HS-5 (cell line): ENCODE measurements at places on chromosomes 3 and 15.
A peak's percentile ranks its signal among the peaks of the same experiment; 100 is the strongest.

DNA sequence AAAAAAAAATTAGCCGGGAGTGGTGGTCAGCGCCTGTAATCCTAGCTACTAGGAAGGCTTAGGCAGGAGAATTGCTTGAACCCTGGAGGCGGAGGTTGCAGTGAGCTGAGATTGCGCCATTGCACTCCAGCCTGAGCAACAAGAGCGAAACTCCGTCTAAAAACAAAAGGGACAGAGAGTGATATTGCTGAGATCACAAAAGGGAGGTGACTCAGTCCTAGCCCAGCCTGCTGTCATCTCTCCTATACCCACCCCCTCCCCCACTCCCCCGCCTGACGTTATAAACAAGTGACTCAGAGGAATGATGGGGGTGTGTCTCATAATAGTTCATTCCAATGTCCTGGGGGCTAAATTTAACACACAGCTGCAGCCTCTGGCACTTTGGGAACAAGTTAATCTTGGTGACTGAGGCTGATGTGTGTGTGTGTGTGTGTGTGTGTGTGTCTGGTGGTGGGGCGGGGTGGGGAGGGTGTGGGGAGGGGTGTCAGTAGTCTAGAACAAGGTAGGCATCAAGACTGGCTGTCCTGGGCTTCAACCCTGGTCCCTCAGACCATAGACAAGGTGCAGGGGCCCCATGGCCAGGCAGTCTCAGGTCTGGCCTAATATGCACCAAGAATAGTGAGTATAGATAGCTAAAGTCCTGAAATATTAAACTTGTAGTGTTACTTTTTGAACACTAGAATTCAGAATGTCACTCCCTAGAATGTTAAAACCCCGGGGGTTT lies 1.3 kb upstream of the KLHL40 start:
- DNase-seq: peak; percentile 64

DNA sequence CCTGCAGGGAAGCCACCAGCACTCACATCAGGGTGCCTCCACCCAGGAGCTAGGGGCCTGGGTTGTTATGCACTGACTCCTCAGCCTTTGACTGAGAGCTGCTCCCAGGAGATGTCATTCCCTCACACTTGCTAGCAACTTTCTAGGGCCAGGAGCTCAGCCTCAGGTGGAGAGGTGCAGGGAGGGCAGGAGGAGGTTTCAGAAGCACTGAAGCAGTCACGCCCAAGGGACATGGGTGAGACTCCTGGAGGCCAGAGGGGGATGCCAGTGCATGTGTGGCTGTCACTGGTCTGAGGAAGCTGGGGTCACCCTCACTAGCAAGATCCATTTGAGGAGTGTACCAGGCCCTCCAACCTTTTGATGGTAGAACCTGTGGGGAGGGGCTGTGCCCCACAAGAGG lies 271.2 kb downstream of the PLCL2 start:
- no peak for DNase-seq

- DNase-seq: no peak
Observed at GRCh38 chr3:184556582-184557347, 4.8 kb upstream of the EPHB3 start.

DNA sequence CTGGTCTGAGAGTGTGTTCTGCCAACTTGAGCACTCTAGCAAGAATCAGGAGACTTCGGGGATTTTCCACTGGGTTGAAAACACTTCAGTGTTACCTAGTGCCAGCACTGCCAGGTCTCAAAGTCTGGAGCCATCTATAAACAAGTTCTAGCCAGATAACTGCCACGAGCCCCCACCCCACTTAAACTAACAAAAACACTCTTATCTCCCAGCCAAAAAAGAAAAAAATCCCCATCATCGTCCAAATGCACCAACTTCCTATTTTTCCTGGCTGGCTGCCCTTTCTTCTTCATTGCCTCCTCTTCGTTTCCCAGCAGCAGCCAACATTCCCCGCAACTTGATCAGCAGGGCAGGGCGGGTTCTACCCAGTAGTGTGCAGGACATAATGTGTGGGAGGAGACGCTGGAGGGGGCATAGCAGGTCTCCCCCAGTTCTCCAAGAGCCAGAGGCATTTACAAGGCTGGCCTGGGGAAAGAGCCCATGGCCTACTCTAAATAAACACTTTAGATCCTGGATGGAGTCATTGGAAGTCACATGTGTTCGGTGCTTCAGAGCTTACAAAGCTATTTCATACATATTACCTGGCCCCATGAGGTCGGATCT lies 29.5 kb downstream of the C2CD4B start:
- DNase-seq: no peak

- DNase-seq: no peak
Observed at GRCh38 chr3:101266566-101266965, 53.8 kb downstream of the IMPG2 start.

- DNase-seq: peak; percentile 31
Observed at GRCh38 chr15:97759363-97759762, 201.1 kb upstream of the ARRDC4 start.

DNA sequence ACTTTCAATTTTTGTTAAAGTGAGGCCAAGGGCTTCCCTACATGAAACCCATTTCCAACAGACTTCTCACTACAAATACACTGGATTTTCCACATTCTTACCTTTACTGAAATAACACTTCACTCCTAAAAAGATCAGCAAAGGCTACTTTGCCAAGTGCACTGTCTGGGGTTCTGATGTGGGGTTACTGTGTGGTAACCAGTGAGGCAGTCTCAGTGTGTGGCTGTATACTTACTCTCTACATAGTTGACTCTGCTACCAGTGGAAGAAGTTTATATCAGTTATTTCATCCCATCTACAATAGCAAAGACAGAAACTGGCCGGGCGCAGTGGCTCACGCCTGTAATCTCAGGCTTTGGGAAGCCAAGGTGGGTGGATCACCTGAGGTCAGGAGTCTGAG lies 5.6 kb downstream of the WDR82 start:
- no peak for DNase-seq

DNA sequence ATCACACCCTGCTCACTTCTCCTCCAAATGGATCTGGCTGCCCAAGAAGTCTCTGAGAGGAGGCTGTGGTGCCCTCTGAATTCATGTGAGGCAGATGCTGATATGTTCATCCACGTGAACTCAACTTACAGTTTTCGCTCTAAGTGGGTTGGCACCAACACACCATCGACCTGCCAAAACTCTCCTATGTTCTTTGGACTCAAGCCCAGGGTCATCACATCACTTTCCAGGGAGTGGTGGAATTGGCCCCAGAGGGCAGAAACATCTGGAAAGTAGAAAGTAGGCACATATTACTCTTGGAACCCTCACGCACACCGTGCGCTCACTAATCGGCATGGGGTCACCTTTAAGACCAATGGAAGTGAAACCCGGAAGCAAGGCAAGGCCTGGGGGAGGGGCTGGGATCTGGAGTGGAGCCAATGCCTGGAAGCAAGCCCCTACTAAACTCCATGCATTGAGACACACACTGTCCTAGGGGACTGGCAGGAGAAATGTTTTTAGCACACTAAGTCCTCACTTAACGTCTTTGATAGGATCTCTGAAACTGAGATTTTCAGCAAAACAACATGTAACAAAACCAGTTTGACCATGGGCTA lies 41.4 kb downstream of the SSUH2 start:
- DNase-seq: no peak

DNA sequence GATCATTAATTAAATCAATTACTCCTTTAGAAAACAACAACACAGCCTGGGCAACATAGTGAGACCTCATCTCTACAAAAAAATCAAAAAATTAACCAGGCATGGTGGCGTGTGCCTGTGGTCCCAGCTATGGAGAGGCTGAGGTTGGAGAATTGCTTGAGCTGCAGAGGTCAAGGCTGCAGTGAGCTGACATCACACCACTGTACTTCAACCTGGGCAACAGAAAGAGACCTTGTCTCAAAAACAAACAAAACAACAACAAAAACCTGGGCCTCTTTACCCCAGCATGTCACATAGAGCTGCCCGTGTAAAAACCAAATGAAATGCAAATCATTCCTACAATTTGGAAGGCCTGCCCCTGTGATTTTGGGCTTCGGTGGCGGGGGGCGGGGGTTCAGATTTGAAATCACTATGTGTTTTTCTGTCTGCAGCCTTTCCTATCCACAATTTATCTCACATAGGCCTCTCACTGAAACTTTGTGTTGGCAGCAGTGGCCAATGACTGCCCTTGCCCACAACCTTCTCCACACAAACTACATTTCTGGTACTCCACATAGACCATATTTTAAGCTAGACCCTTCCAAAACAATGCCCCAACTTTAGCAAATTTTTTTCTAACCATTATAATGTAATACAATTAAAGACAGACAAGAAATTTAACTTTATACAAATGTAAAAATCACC lies 6.5 kb downstream of the ADAM10 start:
- DNase-seq: no peak

DNA sequence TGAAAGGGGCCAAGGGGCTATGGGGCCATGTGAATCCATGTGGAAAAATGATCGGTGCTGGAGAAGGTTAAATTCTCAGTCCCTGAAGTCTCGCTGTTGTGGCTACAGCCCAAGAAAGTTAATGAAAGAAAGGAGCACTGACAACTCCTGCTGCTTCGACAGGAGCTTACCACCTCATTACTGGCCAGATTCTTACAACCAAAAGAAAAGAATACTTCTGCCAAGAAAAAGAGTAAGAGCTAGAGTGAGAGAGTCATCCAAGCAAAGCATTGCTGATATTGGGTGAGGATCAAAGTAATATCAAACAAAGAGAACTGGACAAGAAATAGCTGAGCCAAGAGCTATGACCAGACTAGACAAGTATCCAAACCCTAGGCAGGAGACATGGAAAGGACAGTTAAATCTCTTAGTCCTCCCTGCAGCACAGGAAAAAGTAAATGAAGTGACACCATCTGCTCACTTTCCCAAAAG lies 348.4 kb upstream of the PLSCR5 start:
- DNase-seq: no peak

GRCh38 chr3:77040926-77041722 lies 1.2 kb downstream of the ROBO2 start:
- no peak for DNase-seq

DNA sequence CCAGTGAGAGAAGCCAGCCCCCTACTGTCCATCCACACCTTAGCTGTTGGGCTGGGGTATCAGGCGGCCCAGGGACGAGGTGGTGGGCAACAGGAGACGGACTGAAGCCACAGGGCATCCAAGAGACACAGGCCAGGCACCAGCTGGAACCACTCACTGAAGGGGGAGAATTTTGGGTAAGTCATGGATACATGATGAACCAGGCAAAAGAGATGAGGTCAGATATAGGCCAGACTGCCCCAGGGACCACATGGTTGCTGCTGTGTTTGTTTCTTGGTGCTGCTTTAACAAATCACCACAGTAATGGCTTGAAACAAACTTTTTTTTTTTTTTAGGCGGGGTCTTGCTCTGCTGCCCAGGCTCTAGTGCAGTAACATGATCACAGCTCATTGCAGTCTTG lies 66.4 kb downstream of the SEMA5B start:
- DNase-seq: peak; percentile 28
